Stimulated activated CD4-positive, alpha-beta T cell treated with anti-CD3 and anti-CD28 coated beads, Interleukin-4, amount 100 ng/mL, for 24 hours (primary cell): ENCODE measurements at places on chromosomes 5 and 9.

GRCh38 chr9:111516061-111516465, 8.9 kb upstream of the ZNF483 start:
- DNase-seq, result no peak

GRCh38 chr5:126449751-126450271, 26.6 kb downstream of the GRAMD2B start:
- peak; percentile 71 for DNase-seq

DNA sequence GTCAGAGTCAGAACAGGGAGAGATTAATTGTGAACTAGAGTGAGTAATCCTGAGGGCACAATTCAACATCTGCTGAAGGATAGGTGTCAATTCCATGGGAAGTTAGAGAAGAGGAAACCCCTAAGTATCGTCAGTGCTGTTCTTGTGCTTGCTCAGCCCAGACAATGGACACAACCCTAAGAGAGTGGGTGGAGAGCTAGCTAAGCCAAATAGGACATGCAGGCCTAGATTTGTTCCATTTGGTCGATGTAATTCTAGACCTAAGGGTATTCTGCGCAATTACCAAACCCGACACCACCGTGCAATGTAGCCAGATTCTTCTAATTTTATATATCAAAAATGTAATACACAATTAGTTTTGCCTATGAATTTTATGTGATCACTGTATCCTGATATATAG, 431.6 kb downstream of the SH3GL2 start:
- no peak for DNase-seq

GRCh38 chr5:65695896-65696295, 26.0 kb downstream of the SGTB start:
- no peak for DNase-seq

- no peak for DNase-seq
Observed at GRCh38 chr9:16131264-16131663, 578.4 kb downstream of the CCDC171 start.

- DNase-seq, result no peak
Observed at GRCh38 chr5:175576096-175576495, 81.8 kb upstream of the HRH2 start.

GRCh38 chr9:132991351-132992300, 13.1 kb downstream of the GFI1B start:
- DNase-seq, result no peak

GRCh38 chr5:142202282-142202681, 93.7 kb downstream of the NDFIP1 start:
- no peak for DNase-seq

- DNase-seq, result no peak
Observed at GRCh38 chr5:41747301-41747700, 122.9 kb downstream of the OXCT1 start.

DNA sequence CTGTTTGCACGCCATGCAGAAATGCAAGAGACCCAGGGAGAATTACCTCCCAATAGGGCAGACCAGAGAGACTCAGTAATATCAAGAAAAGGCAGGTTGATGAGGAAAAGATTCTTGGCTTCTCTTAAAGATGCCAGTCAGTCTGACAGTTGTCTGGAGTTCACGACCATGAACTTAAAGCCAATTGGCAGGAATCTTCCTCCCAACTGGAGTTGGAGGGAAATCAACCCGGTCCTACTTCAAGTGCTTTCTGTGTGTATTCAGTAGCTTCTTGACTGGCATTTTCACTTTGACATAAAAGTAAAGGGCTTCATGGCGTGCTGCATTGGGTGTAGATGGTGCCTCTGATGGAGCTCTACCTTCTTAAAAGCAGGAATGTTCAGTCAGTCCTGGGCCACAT, 144.3 kb downstream of the GOLPH3 start:
- DNase-seq, result no peak

DNA sequence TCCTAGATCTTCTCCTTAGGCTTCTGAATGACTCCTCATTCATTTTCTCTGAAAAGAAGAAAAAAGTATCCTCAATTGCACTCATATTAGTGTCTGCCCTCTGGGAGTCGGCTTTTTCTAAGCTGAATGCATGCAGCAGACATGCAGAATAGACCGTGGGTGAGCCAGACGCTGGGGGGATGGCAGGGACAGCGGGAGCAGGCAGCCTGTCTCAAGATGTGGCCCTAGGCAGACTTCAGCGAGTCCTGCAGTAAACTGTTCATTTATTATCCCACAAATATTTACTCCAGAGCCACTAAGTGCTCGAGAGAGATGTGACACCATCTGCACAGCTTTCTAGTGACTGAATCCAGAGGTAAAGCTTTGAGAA, 164.9 kb upstream of the RAI14 start:
- DNase-seq, result no peak

DNA sequence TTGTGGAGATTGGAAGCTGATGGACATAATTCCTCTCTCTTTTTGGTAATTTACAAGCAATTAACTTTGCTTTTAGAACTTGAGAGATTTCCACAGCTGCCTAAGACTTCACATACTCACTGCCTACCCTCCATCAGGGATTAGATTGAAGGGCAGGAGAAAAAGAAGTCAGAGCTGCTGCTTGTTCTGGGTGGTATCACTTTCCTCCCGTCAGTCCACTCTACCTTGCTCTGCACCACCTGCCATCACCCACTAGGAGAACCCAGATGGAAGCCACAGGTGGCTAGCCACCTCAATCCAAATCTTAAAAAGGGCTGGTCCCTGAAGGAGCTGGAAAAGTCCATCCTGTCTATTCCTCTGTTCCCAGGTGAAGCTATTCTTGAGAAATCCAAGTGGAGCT, 10.5 kb downstream of the IRF1 start:
- DNase-seq, result no peak

DNA sequence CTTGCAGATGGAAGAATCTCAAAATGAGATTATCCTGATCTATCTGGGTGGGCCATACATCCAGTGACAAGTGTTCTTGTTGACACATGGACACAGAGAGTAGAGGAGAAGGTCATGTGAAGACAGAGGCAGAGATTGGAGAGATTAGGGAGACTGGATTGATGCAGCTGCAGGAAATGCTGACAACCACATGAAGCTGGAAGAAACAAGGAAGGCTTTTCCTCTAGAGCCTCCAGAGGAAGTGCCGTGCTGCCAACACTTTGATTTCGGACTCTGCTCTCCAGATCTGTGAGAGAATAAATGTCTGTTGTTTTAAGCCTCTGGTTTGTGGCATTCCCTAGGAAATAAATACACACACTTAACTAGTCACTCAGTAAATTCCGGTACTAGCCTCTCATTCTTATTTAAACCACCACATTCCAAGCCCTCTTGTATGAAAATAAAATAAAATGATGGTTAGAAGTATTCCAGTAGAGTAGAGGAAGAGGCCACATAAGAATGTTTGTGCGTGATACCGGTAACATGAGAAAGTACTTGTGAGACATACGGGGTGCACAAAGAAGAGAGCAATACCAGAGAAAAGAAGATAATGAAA, 110.9 kb upstream of the DMAC1 start:
- DNase-seq, result no peak

GRCh38 chr5:181109489-181110013, 21.4 kb downstream of the OR2V1 start:
- no peak for DNase-seq

- no peak for DNase-seq
Observed at GRCh38 chr9:91907484-91908292, 42.3 kb downstream of the ROR2 start.

GRCh38 chr9:1939926-1940368, 75.2 kb upstream of the SMARCA2 start:
- DNase-seq, result peak; percentile 51

- DNase-seq, result no peak
Observed at GRCh38 chr5:180334751-180335613, 18.2 kb downstream of the GFPT2 start.

- no peak for DNase-seq
Observed at GRCh38 chr5:1845696-1846095, 37.0 kb downstream of the IRX4 start.

DNA sequence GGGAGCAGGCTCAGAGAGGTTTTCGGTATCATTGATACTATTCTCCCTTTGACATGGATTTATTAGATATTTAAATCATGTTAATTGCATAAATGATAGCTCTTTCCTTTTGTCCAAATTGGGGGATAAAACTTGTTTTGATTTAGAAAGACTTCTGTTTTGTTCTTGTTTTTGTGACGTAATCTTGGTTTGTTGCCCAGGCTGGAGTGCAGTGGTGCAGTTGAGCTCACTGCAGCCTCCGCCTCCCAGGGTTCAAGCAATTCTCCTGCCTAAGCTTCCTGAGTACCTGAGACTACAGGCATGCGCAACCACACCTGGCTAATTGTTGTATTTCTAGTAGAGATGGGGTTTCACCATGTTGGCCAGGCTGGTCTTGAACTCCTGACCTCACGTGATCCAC, 7.1 kb downstream of the MAT2B start:
- DNase-seq, result no peak

DNA sequence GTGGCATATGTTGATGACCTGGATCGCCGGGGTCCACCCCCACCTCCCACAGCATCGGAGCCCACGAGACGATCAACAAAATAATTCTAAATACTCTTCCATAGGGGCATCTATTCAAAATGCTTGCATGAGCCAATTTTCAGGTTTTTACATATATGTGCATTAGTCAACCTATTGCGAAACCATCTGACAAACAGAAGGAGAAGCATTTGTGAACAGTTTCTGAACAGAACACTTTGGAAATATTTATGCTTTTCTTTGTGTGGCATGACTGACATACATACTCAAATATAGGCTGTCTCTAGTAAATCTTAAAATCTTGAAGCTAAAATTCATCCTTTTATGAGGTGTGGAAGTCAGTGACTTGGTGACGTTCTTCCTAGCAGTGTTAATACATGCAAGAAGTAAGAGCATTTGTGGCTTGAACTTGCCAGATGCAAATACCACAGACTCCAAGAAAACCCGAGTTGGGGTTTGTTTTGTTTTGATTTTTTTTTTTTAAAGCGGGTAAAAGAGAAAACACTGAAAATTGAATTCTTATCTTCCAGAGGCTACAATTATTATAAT, 5.3 kb downstream of the GPR151 start:
- DNase-seq, result no peak

GRCh38 chr5:158591301-158591863, 508.3 kb downstream of the EBF1 start:
- no peak for DNase-seq

GRCh38 chr5:50476549-50476948, 35.5 kb upstream of the EMB start:
- no peak for DNase-seq
